Esophagus squamous epithelium (tissue), 5 donors: ENCODE measurements at places on chromosomes 5 and 9.

GRCh38 chr5:84218546-84218945, 166.1 kb downstream of the EDIL3 start:
- DNase-seq = no peak

- no peak for DNase-seq
Measured at GRCh38 chr5:172630482-172630881, 10.6 kb upstream of the NEURL1B start.

DNA sequence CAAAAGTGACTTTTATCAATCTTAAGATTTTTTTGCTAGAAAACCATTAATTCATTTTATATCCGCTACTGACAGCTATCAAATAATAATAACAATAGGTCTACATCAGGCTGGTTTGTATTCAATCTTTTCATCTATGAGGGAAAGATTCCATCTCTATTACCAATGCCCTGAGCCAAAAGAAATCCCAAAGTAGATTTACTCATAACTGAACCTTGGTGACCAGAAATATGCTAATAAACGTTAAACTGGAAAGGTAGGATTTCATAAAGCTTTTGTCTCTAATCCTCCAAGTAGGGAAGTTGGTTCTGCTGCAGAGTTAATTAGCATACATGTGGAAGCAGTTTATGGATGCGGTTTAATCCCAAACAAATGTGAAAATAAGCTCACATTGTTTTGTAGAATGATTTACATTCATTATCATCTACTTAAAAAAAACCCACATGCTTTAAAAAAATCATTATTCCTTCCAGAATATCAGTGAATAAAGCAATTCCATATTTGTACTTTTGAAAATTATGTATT, 715.5 kb downstream of the CETN3 start:
- DNase-seq = no peak

GRCh38 chr9:96660692-96661248, 5.7 kb upstream of the PRXL2C start:
- no peak for DNase-seq

GRCh38 chr9:28868228-28868990, 1295.1 kb upstream of the C9orf72 start:
- DNase-seq = no peak

DNA sequence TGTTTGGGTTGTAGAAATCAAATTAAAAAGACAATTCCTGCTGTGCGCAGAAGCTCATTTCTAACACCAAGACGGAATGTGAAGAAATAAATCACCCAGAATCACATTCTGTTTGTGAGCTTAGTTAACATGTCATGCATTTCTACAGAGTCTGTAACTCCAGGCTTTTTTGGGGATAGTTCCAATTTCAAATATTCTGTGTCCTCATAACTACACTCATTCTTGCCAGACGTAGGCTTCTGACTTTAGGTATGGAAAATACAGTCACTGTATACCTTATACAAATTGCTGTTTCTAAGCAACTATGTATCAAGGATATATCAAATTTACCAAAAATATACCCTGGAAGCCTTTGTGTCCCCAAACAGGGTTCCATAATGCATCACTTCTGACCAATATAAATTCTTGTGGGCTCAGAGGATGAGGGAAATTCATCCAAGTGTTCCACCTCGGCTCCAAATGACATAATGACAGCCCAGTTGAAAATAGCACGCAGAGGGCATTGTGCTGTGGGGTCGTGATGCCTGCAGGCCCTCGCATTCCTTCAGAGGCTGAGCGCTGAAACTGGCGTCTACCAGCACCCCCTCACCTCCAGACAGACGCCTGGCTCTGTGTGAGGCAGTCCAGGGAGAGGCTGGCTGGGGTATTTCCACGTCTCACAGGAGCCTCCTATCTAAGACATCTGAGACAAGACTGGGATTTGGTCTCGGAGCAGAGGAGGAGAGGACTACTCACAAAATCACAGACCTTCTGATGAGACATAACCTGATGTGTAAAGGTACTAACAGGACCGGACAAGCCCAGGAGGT, 79.8 kb downstream of the KLF4 start:
- DNase-seq = no peak
